ENCODE measurements at places on chromosomes 12 and 14.

- no peak for DNase-seq
Observed at GRCh38 chr12:38850461-38850860, 54.9 kb downstream of the CPNE8 start.

- no peak for DNase-seq
Observed at GRCh38 chr12:124746649-124747425, 116.8 kb downstream of the SCARB1 start.

- no peak for DNase-seq
Observed at GRCh38 chr12:92898755-92899154, 30.3 kb downstream of the EEA1 start.

- DNase-seq = no peak
Observed at GRCh38 chr12:12563290-12563928, 746 bp upstream of the DUSP16 start.

- no peak for DNase-seq
Observed at GRCh38 chr14:88364710-88365413, 20.6 kb upstream of the SPATA7 start.

- no peak for DNase-seq
Observed at GRCh38 chr12:55984861-55985260, 11.0 kb downstream of the RAB5B start.

- DNase-seq = no peak
Observed at GRCh38 chr14:104664107-104664506, 25.3 kb upstream of the INF2 start.

DNA sequence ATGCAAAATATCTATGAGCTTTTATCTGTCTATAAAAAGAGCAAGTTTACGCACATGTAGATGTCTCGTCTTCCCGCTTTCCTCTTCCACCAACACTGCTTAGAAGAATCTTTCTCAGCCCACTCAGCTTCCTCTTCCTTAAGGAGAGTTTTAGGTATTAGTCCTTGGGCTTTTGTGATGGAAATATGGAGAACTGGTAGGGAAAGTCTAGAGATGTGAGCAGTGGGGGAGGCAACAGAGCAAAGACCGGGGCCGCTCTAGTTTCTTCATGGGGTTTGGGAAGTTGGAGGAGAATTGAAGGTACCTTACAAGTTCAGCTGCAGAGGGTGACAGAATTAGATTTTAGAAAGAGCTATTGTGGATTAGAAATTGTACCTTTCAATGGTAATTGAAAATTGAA, 56.3 kb upstream of the CPNE8 start:
- no peak for DNase-seq

DNA sequence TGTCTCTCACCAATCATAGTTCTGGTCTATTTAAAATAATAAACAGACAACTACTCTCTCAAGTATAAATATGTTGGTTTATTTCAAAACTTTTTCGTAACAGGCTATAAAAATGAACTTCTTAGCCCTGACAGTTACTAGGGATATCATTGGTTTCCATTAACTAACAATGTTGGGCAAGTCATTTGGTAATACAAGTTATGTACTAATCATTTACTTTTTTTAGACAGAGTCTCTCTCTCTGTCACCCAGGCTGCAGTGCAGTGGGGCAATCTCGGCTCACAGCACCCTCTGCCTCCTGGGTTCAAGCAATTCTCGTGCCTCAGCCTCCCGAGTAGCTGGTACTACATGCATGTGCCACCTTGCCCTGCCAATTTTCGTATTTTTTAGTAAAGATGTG, 14.6 kb upstream of the KANSL2 start:
- no peak for DNase-seq

DNA sequence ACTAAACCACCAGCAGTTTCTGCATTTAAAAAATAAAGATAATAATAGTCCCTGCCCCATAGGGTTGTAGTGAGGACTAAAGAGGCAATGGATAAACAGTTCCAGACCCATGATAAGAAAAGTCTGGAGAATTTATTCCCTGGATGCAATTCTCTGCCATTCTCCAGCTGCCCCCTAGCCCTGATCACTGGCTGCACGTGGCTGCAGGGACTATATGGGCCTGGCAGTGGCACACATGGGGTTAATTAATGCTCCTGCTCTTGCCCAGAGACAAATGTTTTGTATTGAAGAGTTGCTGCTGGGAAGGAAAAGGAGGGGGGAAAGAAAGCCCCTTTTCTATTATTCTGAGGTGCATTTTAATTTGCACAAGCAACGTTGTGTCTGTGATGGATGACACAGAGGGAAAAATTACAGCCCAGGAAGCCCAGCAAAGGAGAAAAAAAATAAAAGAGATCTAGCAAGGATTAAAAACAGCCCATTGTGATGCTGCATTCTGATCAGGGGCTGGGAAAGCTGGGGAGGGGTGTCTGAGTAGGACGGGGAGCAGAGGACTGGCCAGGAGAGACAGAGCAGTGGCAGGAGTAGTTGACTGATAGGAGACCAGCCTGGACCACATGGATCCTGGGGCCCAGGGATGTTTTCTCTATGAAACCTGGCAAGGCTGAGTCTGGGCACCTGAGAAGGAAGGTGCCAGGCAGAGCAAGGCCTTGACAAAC, 149.3 kb downstream of the ESRRB start:
- no peak for DNase-seq

- no peak for DNase-seq
Observed at GRCh38 chr14:96143906-96144305, 60.7 kb upstream of the BDKRB2 start.

DNA sequence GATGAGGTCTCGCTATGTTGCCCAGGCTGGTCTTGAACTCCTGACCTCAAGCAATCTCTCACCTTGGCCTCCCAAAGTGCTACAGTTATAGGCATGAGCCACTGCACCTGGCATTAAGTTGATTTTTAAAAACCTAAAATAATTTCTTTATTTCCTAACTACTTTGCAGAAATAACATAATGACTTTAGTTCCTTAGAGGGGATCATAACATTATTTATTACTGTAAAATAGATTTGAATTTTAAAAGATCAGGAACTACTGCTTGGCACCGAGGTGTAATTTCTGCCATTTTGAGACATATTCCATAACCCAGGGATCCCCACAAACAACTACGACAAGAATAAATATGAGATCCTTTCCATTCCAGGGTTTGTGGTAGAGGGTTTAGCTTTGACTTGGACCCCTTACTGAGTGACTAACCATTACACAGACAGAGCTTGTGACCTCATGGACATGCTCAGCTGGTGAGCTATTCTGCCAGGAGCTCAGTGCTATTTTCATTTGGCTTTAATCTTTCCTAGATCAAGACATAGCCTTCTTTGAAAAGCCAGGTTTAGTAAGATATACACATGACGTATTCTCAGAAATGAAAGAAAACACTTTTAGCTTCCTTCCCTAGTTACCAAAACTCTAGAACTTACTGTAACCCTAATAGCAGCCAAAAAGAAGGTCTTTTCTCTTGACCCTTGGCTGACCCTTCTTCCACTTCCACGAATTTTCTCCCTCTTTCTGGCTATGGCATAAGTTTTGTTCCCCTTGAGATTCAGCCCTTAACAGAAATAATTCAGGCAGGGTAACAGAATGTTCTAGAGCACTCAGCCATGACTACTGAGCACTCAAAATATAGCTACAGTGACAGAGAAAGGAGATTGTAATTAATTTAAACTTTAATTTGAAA, 75.1 kb upstream of the NUDT4 start:
- DNase-seq = no peak

GRCh38 chr12:80262346-80262745, 163.0 kb downstream of the OTOGL start:
- no peak for DNase-seq

GRCh38 chr12:131634037-131634436, 76.9 kb upstream of the SFSWAP start:
- no peak for DNase-seq

DNA sequence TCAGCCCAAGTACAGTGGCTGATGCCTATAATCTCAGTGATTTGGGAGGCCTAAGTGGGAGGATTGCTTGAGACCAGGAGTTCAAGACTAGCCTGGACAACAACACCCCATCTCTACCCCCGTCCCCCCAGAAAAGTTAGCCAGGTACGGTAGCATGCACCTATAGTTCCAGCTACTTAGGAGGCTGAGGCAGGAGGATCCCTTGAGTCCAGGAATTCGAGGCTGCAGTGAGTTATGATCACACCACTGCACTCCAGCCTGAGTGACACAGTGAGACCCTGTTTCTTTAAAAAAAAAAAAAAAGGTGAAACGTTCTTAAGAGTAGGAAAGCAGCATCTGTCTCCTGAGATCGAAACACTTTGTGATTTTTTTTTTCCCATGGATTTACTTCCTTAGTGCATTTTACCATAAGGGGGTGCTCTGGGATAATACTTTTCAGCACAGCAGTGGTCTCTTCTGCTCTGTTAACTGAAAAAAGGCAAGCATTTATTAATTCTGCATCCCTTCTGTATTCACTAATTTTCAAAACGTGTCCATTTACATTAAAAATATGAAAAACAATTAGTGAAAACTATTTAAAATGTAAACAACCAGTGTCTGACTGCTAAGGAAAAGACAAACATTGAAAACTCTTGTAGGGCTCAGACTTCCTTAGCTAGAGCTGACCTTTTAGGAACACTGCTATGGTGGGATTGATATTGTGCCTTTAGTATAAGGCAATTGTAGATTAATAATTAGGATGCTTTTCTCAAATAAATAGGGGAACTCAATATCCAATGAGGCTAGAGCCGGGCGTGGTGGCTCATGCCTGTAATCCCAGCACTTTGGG, 31.2 kb upstream of the USP44 start:
- no peak for DNase-seq

GRCh38 chr12:50276912-50277671, 6.2 kb downstream of the LIMA1 start:
- no peak for DNase-seq

- no peak for DNase-seq
Observed at GRCh38 chr14:59863806-59864525, 6.6 kb downstream of the RTN1 start.

DNA sequence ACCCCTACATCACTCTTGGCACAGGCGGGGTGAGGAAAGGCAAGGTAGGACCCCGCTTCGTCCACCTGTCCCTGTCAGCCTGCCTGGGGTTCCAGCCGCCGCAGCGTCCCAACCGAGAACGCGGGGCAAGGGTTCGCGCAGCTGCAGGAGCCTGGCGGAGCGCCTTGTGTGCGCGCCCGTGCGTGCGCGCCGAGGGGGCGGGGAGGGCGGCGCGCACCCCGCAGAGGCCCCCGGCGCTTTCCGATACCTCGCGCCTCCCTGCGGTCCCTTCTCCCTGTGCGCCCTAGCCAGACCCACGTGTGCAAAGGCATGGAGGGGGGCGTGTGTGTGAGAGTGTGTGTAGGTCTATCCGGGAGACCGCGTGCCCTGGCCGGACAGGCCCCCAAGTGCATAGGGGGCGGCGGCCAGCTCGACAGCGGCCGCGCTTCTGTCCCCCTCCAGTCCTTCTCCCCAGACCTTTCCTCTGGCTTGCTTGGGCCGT, 122.4 kb downstream of the TSPAN9 start:
- DNase-seq = no peak

DNA sequence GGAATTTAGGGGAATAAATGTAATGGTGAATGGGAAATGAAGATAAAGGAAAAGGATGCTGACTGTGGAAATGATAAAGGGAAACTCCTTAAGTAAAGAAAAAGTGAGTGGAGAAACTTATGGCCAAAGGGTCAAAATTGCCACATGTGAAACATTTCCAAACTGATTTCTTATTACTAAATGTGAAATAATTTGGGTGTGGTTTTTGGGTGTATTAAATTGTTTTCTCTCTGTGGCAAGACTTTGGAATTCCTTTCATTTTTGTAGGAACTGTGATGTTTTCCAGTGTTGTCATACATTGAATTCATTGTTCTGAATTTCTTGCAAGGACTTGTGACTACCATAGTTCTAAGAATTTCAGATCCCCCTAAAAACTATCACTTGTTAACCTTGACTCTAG, 1891.5 kb upstream of the SEL1L start:
- no peak for DNase-seq

GRCh38 chr12:83769151-83769550, 1082.4 kb downstream of the TMTC2 start:
- no peak for DNase-seq

GRCh38 chr12:124577986-124578385, 10.6 kb upstream of the NCOR2 start:
- DNase-seq = no peak

Data from activated CD4-positive, alpha-beta T cell treated with anti-CD3 and anti-CD28 coated beads for 1 hour (primary cell).